Cerebellar nuclear complex (tissue), 1 donor: ENCODE measurements at places on chromosomes 1 and 21.

- no peak for DNase-seq
These were observed 131.1 kb downstream of the GLUL start for GRCh38 chr1:182260516-182260915.

DNA sequence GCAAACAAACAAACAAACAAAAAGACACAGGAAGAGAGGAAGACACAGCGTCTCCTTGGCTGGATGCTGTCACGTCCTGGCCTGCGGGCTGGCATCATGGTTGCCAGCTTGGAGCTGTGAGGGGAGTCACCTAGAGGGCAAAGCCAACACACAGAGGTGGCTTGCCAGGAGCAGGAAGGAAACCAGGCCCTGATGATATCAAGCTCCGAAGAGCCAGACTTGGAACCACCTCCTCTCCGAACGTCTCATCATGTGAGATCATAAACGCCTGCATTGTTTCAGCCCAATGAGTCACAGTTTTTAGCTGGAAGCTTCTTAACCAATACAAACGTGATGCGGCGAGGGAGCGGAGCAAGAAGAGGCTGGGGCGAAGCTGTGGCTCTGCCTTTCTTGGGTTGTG is 8.7 kb downstream of the PLA2G2D start:
- DNase-seq = no peak

DNA sequence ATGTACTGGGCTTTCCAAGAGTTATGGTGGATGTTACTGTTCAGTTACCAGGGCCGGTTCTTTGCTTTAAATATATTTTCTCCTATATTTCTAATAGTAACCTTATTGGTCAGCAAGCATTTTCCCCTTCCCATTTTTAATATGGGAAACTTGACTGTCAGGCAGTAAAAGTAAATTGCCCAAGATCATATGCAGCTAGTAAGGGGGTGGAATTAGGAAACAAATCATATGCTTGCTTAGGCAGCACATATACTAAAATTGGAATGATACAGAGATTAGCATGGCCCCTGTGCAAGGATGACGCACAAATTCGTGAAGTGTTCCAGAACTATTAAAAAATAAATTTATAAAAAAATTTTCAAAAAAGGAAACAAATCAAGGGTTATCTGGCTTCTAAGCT is 73.9 kb downstream of the PATJ start:
- DNase-seq = no peak

- no peak for DNase-seq
These were observed 30.0 kb downstream of the TMPRSS15 start for GRCh38 chr21:18373606-18374005.

- DNase-seq = no peak
These were observed 114.1 kb downstream of the RNF220 start for GRCh38 chr1:44519035-44519676.

GRCh38 chr1:153614189-153614900 is 1.4 kb upstream of the S100A16 start:
- DNase-seq = no peak

GRCh38 chr1:241695246-241696171 is 43.4 kb downstream of the WDR64 start:
- DNase-seq = no peak
